ENCODE measurements at places on chromosomes 2 and 18. TPM values are rescaled to one million over a fixed set of nuclear protein-coding genes. Genes with fewer than 3 reads are reported as not detected.

Gene UGT1A3
- not detected for total RNA-seq

DNA sequence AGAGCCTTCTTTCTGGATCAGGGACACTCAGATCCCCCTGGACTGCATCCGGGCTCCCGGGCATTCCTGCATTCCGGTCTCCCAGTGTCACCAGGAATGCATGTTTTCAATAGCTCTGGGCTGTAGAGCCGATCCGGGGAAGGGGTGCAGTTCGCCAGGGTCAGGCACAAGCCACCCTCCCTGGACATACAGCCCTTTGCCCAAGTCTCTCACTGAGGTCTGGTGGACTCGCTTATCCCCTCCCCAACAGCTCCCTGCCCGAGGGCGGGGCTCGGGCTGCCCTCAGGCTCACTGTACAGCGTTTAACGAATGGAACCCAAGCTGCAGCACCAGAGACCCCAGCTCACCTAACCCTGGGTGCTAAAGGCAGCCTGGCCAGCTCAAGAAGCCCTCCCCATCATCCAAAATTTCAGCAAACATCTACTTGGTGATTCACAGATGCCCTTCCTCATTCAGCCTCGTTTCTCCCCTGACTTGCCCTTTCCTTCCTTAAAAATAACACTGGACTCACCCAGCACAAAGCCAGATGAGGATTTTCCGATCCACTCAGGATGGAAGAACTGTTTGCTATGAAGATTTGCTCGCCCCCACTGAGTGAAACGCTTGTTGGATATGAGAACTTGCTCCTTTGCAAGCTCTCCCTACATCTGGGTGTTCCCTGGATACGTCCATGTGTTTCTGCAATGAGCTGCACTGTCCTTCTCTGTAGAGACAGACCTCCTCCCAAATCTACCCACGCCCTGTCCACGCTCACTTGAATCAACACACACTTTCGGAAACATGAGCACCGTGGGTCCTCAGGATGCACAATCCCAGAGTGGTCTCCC is 58.1 kb downstream of the PXDN start:
- no peaks in the 10 kb centered on the region for H3K27me3 ChIP-seq
- DNase-seq = peak; percentile 51
- peaks cover 43% of the 10 kb centered on the region for H3K36me3 ChIP-seq
- no peak overlapping the region for H3K4me3 ChIP-seq

Gene CXCR4
- total RNA-seq = 1.3 TPM

DNA sequence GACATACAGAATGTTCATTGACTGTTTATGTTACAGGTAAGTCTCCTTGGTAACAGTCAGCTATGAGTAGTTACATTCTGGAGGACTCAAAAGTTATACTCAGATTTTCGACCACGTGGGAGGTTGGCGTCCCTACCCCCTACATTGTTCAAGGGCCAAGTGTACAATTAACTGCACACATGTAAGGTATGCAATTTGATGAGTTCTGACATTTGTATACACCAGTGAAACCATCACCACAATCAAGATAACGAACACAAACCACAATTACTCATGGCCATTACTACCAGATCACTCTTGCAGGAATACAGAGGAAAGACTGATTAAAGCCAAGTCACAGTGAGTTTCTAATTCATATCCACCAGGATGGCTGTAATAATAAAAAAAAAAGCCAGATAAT is 39.6 kb upstream of the LDLRAD4 start:
- no peak for DNase-seq
- peaks cover 44% of the 10 kb centered on the region for H3K27me3 ChIP-seq
- no peak overlapping the region for H3K4me3 ChIP-seq
- H3K36me3 ChIP-seq = no peaks in the 10 kb centered on the region

Gene CCDC74B
- 3.4 TPM for total RNA-seq

GRCh38 chr2:55430211-55430975 is 10.7 kb upstream of the CCDC88A start:
- no peaks in the 10 kb centered on the region for H3K36me3 ChIP-seq
- no peak overlapping the region for H3K27ac ChIP-seq
- no peak overlapping the region for H3K4me3 ChIP-seq
- no peaks in the 10 kb centered on the region for H3K27me3 ChIP-seq

Gene BCL11A
- 45.0 TPM for total RNA-seq

- H3K4me1 ChIP-seq = peaks cover 6% of the 10 kb centered on the region
- no peak overlapping the region for H3K4me3 ChIP-seq
- H3K27me3 ChIP-seq = no peaks in the 10 kb centered on the region
- no peaks in the 10 kb centered on the region for H3K36me3 ChIP-seq
Measured at GRCh38 chr2:189442468-189442867, 1.2 kb downstream of the WDR75 start.
